ENCODE measurements at places on chromosomes 1 and 21. TPM values are rescaled to one million over a fixed set of nuclear protein-coding genes. Genes with fewer than 3 reads are reported as not detected.

The TMOD4 gene
- not detected for total RNA-seq

The OR10T2 gene
- total RNA-seq = not detected

The KCNH1 gene
- total RNA-seq = not detected

The ACTL8 gene
- total RNA-seq = not detected

The SPATA1 gene
- total RNA-seq = 1.8 TPM

The MASP2 gene
- total RNA-seq = 0.37 TPM

The ASAP3 gene
- 11.8 TPM for total RNA-seq

The TMEM269 gene
- total RNA-seq = 0.48 TPM

The SLC30A10 gene
- total RNA-seq = not detected

The CDC42SE1 gene
- 112 TPM for total RNA-seq

The PLEKHN1 gene
- total RNA-seq = 25.6 TPM

All from mammary epithelial cell (primary cell).